CD4-positive, CD25-positive, alpha-beta regulatory T cell (primary cell): ENCODE measurements at places on chromosomes 2 and 18. TPM values are rescaled to one million over a fixed set of nuclear protein-coding genes. Genes with fewer than 3 reads are reported as not detected.

The CD8B gene
- 0.62 TPM for total RNA-seq

DNA sequence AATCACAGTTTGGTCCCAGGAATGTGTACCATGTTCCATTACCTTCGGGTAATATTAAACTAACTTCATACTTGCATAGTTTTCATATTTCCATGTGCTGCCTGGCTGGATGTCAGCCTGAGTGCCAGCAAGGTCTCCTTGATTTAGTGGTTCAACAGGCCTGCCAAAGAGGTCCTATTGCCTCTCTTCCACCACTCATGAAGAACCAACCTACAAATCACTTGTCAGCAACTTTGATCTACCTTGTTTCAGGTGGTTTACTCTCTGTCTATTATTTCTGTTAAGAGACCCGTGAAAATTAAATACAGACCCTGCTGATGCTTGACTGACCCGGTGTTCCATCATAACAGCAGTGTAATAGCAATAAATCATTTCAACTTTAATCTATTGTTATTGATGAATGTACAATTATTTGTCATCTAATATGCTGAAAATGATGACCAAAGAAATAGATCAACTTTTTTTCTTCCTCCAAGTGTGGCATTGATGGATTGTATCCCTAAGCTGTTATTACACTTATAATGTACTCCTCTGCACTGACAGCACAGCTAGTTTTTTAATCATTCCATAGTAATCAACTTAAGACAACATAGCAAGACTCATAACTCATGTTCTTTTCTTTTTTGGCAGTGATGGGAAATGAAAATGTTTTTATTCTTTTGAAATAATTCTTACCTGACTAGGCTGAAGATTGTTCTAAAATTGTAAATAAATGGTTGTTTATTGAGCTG is 1220.2 kb upstream of the ACVR2A start:
- H3K27me3 ChIP-seq = no peaks in the 10 kb centered on the region
- H3K4me3 ChIP-seq = no peak overlapping the region
- H3K4me1 ChIP-seq = no peaks in the 10 kb centered on the region
- no peaks in the 10 kb centered on the region for H3K36me3 ChIP-seq
- no peak for DNase-seq
- no peak overlapping the region for H3K27ac ChIP-seq

GRCh38 chr2:189673661-189674373 is 653 bp upstream of the ANKAR start:
- peak overlapping the region; percentile 82 for H3K27ac ChIP-seq
- DNase-seq = no peak
- peaks cover 20% of the 10 kb centered on the region for H3K4me1 ChIP-seq
- H3K36me3 ChIP-seq = peaks cover 24% of the 10 kb centered on the region
- H3K27me3 ChIP-seq = no peaks in the 10 kb centered on the region

- no peak overlapping the region for H3K27ac ChIP-seq
- peaks cover 2% of the 10 kb centered on the region for H3K27me3 ChIP-seq
- no peaks in the 10 kb centered on the region for H3K4me1 ChIP-seq
- no peak overlapping the region for H3K4me3 ChIP-seq
- no peaks in the 10 kb centered on the region for H3K36me3 ChIP-seq
- DNase-seq = no peak
These were observed 30.9 kb downstream of the SKA1 start for GRCh38 chr18:50405582-50406271.

The OR6B2 gene
- total RNA-seq = not detected

GRCh38 chr2:138536302-138536701 is 34.7 kb downstream of the SPOPL start:
- H3K27me3 ChIP-seq = no peaks in the 10 kb centered on the region
- no peak for DNase-seq
- no peaks in the 10 kb centered on the region for H3K4me1 ChIP-seq
- peaks cover 11% of the 10 kb centered on the region for H3K36me3 ChIP-seq
- no peak overlapping the region for H3K27ac ChIP-seq

DNA sequence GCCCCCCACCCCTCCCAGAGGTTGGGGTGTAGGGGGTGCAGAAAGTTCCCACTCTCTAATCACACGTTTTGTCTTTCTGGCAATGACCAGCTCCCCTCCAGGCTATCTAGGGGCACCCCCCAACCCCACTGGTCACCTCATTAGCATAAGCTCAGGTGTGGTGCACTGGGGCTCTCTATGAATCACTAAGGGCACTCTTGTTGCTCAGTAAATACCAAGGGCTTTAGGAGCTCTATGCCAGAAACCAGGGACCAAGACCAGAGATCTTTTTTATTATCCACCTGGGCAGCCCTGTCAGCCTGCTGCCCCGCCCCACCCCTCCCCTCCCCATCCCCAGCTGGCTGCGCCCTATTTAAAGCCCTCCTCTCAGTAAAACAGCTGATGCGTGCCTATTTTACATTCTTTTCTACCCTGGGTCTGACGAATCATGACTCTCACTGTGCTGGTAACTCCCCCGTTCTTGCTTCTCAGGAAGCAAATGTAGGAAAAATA is 24.3 kb downstream of the NCK2 start:
- H3K27me3 ChIP-seq = no peaks in the 10 kb centered on the region
- no peak for DNase-seq
- H3K27ac ChIP-seq = peak overlapping the region; percentile 65
- H3K36me3 ChIP-seq = peaks cover 51% of the 10 kb centered on the region

GRCh38 chr2:176074919-176075425 is 8.8 kb downstream of the EVX2 start:
- H3K4me1 ChIP-seq = peaks cover 9% of the 10 kb centered on the region
- no peaks in the 10 kb centered on the region for H3K36me3 ChIP-seq
- H3K27ac ChIP-seq = no peak overlapping the region
- no peak overlapping the region for H3K4me3 ChIP-seq
- DNase-seq = no peak

The ESPNL gene
- total RNA-seq = not detected

The FAP gene
- not detected for total RNA-seq

DNA sequence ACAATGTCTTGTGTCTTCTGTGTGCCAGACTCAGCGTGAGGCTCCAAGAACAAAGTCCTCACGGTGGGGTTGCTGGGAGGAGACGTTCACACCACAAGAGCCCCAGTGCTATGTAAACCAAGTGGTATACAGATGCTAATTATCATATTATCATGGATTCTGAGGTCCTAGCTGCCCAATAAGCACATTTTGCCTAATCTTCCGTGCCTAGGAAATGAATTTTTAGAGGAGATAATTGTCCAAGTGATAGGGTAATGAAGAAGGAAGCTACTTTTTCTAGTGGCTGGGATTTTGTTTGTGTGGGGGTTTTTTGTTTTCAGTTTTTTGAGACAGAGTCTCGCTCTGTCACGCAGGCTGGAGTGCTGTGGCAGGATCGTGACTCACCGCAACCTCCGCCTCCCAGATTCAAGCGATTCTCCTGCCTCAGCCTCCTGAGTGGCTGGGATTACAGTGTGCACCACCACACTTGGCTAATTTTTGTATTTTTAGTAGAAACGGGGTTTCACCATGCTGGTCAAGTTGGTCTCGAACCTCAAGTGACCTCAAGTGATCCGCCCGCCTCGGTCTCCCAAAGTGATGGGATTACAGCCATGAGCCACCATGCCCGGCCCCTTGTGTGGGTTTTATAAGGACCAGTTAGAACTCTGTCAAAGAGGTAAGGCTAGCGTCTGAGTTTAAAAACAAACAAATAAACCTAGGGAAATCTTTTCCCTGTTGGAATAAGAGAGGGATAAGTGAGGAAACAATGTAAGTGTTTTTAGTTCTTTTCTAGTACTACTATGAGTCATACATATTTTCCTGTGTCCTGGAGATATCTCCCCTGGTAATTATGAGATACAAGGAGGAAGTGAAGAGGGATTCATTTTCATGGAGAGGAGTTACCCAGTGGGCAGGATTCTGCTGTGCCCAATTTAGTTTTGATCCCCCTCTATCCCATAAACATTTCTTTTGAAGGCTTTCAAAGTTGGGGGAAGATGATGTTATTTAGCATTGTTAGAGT is 9.5 kb upstream of the SMAD7 start:
- H3K27ac ChIP-seq = no peak overlapping the region
- no peak for DNase-seq
- H3K36me3 ChIP-seq = no peaks in the 10 kb centered on the region

DNA sequence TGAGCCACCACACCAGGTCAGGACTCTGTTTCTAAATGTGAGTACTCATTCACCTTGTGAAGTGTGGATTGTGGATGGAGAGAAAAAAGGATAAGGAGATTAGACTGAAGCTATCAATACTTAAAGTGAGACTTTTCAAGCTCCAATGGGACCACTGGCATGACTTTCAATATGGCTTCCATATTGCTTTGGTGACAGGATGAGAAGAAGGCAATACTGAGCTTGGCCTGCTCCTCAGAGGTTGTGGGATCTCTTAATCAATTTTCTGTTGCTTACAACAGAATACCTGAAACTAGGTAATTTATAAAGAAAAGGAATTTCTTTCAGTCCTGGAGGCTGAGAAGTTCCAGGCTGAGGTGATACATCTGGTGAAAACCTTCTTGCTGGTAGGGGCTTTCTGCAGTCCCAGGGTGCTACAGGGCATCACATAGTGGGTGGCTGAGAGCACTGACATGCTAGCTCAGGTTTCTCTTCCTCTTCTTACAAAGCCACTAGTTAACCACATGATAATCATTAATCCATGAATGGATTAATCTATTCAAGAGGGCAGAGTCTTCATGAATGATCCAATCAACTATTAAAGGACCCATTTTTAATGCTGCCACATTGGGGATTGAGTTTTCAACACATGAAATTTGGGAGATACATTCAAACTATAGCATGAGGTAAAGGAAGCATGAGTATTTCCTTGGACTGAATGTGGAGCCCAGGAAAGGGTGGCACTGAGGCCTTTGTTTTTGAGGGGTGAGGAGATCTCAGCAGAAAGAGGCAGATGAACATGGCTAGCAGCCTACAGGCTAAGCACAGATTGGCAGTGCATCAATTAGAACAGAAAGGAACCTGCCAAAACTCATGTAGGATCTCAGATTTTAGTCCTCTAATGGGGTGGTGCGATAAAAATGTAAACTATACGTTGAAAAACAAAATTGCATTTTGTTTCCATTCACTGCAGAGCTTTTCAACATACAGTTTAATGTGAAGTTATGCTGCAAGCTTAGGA is 274.5 kb downstream of the PIK3C3 start:
- no peaks in the 10 kb centered on the region for H3K36me3 ChIP-seq
- no peak overlapping the region for H3K27ac ChIP-seq
- H3K27me3 ChIP-seq = no peaks in the 10 kb centered on the region

- H3K4me1 ChIP-seq = no peaks in the 10 kb centered on the region
- no peak overlapping the region for H3K4me3 ChIP-seq
These were observed 14.5 kb downstream of the TMEM247 start for GRCh38 chr2:46493971-46494250.

The SLC1A4 gene
- 22.1 TPM for total RNA-seq

DNA sequence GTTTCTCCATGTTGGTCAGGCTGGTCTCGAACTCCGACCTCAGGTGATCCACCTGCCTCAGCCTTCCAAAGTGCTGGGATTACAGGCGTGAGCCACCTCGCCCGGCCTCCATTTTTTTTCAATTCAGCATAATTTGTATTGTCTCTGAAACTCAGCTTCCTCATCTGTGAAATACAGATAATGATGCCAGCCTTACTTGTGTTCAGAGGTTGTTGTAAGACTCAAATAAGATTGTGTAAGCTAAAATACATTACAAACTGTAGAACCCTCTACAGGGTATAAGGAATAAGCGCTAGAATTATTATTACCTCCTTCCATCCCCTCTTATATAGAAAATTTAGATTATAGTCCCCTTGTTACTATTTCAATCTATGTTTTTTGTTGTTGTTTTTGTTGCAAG is 24.8 kb upstream of the STARD7 start:
- H3K27ac ChIP-seq = no peak overlapping the region
- H3K27me3 ChIP-seq = no peaks in the 10 kb centered on the region
- H3K4me1 ChIP-seq = no peaks in the 10 kb centered on the region
- H3K36me3 ChIP-seq = no peaks in the 10 kb centered on the region

GRCh38 chr2:213199871-213200270 is 48.5 kb upstream of the IKZF2 start:
- H3K4me1 ChIP-seq = no peaks in the 10 kb centered on the region
- no peaks in the 10 kb centered on the region for H3K27me3 ChIP-seq
- H3K36me3 ChIP-seq = no peaks in the 10 kb centered on the region
- no peak overlapping the region for H3K27ac ChIP-seq
- no peak overlapping the region for H3K4me3 ChIP-seq
- DNase-seq = no peak

DNA sequence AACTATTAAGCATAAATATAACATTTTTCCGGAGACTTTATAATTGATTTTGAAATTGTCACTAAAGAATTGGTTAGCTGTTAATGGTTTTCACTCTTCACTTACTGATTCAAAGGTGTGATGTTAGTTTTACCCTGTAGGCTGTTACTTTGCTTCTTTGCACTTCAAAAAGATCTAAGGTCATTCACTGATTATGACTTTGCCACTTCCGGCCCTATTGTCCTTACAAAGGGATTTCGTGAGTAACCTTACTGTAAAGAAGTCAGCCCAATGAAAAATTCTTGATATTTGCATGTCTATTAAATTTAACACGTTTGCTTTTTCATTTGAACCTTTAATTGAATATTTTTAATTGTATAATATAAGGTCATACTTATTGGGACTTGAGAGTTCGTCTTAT is 61.4 kb downstream of the GREB1L start:
- no peaks in the 10 kb centered on the region for H3K4me1 ChIP-seq
- no peaks in the 10 kb centered on the region for H3K36me3 ChIP-seq
- no peak overlapping the region for H3K4me3 ChIP-seq
- H3K27me3 ChIP-seq = no peaks in the 10 kb centered on the region

GRCh38 chr2:196902828-196903227 is 23.7 kb downstream of the PGAP1 start:
- peaks cover 13% of the 10 kb centered on the region for H3K36me3 ChIP-seq
- H3K27me3 ChIP-seq = no peaks in the 10 kb centered on the region
- no peak overlapping the region for H3K27ac ChIP-seq
- H3K4me3 ChIP-seq = no peak overlapping the region
- no peaks in the 10 kb centered on the region for H3K4me1 ChIP-seq
- DNase-seq = no peak

- H3K27me3 ChIP-seq = no peaks in the 10 kb centered on the region
- no peak overlapping the region for H3K4me3 ChIP-seq
- H3K4me1 ChIP-seq = peaks cover 50% of the 10 kb centered on the region
- H3K36me3 ChIP-seq = no peaks in the 10 kb centered on the region
- peak overlapping the region; percentile 99 for H3K27ac ChIP-seq
These were observed 276 bp downstream of the NFE2L2 start for GRCh38 chr2:177264209-177264692.

DNA sequence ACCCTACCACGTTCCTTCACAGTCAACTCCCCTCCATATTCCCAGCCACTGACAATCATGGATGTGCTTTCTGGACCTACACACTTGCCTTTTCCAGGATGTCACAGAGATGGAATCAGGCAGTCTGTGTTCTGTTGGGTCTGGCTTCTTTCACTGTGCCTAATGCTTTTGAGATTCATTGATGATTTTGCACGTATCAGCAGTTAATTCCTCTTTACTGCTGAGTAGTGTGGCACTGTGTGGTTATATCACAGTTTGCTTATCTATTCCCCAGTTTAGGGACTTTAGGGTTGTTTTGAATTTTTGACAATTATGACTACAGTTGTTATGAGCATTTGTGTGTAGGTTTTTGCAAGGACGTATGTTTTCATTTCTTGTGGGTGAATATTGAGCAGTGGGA is 191.7 kb downstream of the ACKR3 start:
- no peak overlapping the region for H3K27ac ChIP-seq
- H3K36me3 ChIP-seq = no peaks in the 10 kb centered on the region
- no peak overlapping the region for H3K4me3 ChIP-seq
